AG04450 (cell line): ENCODE measurements at places on chromosomes 12 and 14.

GRCh38 chr12:65121049-65121955 is at the start of gene WIF1:
WIF1 (minus strand) TSS chr12:65121305; CDS start chr12:65121191, 114 bp downstream.
- DNase-seq: no peak

- no peak for DNase-seq
Measured at GRCh38 chr14:65840786-65841185, 428.3 kb downstream of the FUT8 start.

DNA sequence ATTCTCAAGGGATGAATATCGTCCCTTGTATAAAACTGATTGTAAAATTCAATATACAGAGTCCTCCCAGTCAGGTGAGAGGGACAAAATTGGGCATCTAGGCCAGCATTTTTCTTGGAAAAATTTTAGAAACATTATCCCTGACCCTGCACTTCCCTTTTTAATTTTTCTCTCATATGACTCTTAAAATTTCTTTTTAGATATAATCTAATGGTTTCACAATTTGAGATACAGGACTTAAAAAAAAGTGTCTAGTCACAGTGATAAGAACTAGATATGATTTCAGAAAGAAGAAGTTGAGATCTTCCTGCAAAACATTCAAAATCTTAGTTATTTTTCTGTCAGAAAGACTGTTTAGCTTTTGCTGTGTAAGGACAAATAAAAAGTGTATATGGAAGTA is 270.8 kb upstream of the PPFIA2 start:
- no peak for DNase-seq

DNA sequence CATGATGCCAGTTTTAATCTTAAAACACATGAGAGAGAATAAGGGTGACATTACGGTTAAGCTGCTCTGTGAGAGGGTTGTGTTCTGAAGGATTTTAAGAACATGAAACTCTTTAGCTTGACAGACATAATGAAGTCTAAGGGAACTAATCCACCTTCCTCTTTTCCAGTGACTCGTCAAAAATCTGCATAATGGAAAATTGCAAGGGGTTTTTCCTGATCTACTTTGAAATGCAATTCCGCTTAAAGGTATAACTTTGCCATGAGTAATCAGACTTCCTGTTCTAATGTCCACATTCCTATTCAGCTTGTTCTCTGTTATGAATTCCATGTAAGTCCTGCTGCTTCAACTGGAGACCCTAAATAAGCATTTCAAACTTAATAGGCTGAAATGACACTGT is at the start of gene ZNF705A:
TSS of gene ZNF705A (plus strand) at position 171 of the 400 bp plus-strand sequence. CDS start 15,611 bp downstream, outside the sequence.
- peak; percentile 59 for DNase-seq

GRCh38 chr14:60807971-60808370 is 73.4 kb downstream of the MNAT1 start:
- no peak for DNase-seq

GRCh38 chr12:98660521-98660920 is 15.4 kb downstream of the APAF1 start:
- DNase-seq: no peak

DNA sequence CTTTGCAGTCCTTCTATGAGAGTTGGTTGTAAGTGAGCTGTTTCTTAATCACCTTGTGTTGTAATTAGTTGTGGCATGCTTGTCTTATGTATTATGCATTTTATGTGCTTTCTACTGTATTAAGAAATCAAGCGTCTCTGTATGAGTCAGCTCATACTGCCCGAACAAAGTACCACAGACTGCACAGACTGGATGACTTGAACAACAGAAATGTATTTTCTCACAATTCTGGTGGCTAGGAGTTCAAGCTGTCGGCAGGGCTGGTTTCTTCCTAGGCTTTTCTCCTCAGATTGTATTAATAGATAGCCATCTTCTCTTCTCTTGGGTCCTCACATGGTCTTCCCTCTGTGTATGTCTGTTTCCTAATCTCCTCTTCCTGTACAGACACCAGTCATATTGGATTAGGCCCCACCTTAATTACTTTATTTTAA is 77.7 kb downstream of the FLRT2 start:
- DNase-seq: peak; percentile 49

DNA sequence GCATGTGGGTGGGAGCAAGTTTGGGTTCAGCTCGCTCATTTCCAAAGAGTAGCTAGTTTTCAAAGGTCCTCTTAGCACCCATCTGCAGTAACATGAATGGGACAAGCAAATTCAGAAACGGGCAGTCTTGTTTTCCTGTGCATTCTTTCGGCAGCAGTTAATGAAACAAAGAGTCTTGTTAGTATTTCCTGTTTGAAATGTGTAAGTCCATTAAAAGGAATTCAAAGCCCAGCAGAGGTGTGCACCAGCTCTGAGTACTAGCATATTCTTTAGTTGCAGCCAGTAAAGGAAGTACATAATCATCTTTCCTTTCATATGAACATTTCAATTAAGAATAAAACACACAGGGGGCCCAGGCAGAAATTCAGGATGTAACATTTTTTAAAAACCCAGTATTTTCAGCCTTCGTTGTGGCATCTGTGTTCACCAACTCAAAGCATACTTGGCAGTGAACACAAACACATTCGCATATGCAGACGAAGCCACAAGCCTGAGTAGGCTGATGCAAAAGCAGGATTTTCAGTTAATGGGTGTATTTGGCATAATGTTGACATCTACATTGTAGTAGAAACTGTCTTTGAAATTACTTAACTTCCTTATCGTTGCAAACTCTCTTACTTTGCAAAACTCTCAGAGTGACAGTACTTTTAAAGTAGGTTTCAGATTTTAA is 570.0 kb upstream of the FLRT2 start:
- no peak for DNase-seq

GRCh38 chr12:111643427-111643826 is 42.3 kb downstream of the BRAP start:
- DNase-seq: peak; percentile 64

DNA sequence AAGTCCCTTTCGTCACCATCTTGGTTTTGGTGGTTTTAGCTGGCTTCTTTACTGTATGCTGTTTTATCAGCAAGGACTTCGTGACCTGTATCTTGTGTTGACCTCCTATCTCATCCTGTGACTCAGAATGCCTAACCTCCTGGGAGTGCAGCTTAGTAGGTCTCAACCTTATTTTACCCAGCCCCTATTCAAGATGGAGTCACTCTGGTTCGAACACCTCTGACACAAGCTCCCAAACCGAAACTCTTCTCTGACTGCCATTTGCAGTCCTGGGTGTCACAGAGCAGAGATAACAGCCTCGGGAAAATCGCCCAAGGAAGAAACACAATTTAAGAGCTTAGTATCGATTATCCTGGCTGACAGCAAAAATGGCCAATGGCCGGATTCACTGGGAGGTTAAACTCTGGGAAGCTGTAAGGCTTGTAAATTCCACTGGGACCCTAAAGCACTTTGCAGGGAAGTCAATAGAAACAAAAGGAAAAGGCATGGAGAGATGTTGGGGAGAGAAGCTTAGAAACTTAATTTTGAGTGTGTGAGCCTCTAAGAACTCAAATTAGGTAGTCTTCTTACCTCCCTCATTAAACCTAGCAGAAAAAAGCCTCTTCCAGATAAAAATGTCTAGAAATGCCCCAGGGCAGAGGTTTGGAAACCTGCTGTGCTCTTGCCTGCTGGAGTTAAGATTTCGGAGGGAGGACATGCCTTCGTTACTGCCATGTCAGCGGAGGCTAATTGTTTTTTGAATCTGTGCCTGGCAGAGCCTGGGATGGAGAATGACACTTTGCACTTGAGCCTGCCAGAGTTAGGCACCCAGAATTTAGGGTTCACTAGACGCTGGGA is 56.5 kb upstream of the RPH3A start:
- DNase-seq: no peak

DNA sequence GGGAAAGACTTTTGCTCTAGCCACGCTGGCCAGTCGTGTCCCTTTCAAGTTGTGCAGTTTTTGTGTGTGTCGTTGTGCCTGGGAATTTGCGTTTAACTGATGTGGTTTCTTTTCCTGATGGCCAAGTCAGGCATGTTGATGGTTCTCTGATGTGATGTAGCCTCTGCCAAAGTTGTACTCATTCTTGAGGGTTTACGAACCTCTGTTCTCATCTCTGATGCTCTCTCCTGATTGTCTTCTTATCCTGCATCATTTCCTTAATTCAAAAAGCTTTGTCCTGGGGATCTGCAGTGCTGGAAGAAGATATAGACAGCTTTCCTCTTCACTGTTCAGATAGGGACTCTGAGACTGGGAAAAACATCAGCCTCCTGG is 25.4 kb downstream of the CD9 start:
- DNase-seq: no peak

DNA sequence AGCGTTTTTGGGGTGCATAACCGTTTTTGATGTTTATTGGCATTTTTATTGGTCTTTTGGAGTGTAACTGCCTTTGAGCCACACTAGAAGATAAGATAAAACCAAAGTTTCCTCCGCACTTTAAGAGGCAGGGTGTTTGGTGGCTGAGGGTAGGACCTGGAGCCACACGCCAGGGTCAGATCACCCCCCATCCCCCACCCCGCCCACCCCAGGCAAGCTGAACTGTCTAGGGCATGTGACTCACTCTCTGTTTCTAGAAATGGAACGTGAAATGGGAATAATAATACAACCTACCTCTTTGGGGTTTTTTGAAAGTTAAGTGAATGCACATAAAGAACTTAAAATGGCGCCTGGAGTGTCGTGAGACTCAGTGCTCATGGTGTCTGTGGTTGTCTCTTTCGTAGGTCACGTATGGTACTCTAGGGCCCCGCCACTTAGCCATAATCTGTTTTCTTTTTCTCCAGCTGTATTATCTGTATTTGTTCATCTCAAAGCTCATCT is 56.0 kb downstream of the PPP2R5C start:
- DNase-seq: no peak

GRCh38 chr12:26810330-26810729 is 22.7 kb downstream of the ITPR2 start:
- no peak for DNase-seq

DNA sequence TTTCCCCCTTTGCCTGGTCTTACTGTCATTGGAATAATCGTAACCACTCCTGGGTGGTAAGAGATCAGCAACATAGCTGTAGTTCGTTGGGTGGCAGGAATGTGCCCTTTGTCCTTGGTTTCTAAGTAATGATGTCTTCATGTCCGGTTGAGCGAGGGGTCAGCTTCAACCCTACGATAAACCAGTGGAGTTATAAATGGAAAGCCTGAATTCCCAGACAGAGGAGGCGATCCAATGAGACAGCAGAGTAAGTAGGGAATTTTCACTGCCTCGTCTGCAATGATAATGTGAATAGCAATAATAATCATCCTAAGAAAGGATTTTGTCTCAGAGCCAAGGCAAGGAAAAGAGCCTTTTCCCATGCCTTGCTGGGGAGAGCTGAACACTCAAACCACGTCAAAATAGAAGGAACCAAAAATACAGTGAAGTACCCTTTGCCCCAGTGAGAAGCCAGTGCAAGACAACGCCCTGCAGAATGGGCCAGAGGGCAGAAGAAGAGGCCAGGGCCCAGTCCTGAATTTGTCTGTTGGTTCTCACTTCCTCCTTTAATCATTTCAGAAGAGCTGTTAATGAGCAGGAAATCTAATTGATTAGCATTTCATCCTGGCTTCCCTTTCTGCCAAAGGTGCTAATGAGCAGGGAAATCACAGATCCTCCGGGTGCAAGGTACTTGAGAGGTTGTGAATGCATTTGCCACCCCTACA is 330.7 kb downstream of the CACNA1C start:
- DNase-seq: no peak

DNA sequence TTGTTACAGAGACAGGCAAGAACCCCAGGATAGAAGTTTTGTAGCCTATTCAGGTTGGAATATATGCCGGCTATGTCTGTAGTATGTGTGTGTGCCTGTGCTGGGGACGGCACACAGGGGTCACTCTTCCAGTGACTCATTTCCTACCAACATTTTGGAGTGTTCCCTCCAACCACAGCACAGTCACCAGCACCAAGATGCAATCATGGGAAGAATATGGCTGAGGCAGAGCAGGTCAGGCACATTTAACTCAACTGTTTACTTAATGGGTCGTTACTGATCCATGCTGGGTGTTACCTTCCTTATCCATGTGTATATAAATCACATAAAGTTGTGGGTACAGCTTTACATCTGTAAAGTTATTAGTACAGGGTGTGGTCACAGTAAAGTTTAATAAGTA is 178.3 kb downstream of the PRKD1 start:
- no peak for DNase-seq

DNA sequence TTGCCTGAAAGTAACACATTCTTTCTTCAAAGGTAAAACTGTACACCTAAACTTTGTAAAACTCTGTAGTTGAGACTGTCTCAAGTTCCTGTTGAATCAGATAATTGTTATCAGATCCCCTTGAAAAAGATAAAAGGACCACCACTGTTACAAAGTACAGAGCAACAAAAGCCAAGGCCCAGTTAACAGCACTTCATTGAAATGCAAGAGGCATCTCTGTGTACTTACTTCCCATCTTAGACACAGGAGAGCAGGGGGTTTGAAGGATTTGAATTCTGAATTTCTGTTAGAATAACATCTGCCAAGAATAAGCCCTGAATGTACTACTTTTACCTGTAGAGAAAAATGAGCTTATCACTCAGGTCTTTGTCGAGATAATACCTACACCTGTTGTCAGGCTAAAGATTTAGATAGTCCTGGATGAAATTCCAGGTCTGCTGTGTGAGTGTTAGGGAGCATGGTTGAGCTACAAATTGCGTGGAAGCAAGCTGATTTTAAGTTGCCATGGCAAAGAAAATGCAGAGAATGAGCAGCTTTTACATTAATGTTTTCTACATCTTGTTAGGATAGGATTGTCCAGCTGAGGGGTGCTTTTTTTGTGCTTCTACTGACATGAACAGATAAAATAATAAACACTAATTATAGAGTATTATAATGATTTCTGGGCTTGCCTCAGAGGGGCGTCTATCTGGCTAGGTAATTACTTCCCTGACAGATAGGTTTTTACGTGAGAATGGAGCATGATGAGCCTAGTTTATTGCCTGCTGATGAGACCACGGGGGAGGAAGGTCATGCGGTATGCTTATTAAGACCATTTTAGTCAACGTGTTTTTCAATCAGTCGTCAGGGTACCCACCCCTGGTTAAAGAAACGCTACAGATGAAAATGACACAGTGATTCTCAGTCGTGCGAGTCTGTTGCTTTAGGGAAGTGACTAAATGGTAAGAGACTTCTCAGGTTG is 309.2 kb downstream of the PAWR start:
- no peak for DNase-seq

DNA sequence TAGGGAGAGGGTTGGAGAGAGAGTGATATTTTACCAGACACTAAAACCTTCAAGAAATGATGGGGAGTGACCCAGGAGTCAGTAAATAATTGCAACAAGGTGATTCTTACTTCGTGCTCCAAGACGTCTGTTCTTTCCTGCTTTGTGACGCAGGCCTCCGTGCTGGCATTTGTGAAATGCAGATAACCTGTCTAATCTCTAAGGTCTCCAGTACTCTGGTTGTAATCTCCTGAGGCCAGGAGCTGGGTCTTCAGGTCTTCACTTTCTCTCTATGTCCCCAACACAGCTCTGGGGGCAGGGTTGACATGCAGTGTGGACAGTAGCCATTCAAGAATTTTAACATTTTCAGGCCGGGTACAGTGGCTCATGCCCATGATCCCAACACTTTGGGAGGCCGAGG is 53.1 kb downstream of the CD9 start:
- DNase-seq: no peak

GRCh38 chr14:31268216-31268615 is 60.6 kb upstream of the HECTD1 start:
- DNase-seq: no peak

GRCh38 chr12:22088886-22089285 is 42.9 kb downstream of the CMAS start:
- no peak for DNase-seq
